CD4-positive, alpha-beta T cell treated with Interleukin-6 for 4 hours (primary cell): ENCODE measurements at places on chromosomes 1 and 21.

DNA sequence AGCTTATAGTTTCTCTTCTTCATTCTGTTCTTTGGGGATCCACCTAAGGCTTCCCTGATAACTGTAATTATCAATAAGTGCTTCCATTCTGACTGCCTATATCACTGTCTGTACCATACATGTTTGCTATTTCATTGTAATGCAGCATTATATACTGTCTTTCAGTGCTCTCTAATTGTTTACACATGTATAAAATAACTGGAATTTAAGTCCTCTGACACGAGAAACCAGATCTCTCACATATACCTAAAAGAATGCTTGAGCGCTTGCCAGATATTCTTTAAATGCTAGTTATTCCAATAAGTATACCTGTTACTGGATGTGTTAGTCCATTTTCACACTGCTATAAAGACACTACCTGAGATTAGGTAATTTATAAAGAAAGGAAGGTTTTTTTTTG lies 34.7 kb downstream of the CELF3 start:
- DNase-seq = no peak

GRCh38 chr1:152179566-152179965 lies 20.5 kb upstream of the RPTN start:
- DNase-seq = no peak

DNA sequence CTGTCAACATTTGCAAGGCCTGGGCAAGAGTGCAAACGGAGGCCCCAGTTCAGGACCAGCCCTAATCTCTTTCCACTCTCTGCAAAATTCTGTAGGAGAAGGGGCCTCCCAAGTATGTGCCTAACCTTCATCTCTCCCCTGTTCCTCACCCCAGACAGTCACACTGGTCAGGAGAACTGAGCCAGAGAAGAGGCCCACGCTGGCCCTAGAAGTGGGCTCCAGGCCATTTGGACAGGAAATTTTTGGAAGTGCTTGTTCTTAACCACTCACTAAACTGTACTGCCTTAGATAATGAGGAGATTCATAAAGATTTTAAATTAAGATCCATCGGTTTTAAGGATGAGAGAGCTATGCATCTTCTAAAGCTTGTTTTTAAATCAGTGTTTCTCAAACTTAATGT lies 129.7 kb upstream of the ADGRL2 start:
- DNase-seq = no peak

DNA sequence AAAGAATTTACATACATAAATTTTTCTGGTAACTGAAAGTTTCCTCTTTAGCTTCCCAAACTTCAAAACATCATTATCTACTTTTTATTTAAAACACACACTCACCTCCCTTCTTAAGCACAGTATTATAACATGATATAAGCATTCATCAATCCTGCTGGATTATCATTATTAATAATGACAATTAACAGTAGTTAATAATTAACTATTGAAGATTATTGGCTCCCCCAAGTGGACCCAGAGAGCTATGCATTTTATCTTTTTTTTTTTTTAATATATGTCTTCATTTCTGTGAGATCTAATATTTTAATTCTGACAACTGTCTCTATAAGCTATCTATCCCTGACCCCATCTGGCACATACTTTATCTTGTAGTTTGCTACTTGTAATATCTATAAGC lies 252.1 kb upstream of the CACYBP start:
- DNase-seq = no peak

- no peak for DNase-seq
Measured at GRCh38 chr1:21626921-21627339, 42.2 kb downstream of the RAP1GAP start.

DNA sequence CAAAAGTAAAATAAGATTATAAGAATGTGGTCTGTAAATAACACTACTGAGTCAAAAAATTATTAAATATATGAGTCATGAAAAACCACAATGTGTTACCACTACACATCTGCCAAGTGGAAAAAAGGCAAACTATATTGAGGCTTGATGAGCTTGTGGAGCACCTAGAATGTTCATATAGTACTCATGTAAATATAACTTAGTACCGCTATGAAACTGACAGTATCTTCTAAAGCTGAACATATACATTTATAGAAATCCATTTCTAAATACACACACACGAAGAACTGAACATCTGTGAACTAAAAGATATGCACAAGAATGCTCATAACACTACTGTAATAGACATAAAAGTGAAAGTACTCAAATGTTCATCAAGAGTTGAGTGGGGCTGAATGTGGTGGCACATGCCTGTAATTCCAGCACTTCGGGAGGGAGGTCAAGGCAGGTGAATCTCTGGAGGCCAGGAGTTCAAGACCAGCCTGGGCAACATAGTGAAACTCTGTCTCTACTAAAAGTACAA lies 18.5 kb upstream of the GBP3 start:
- no peak for DNase-seq

GRCh38 chr1:109135940-109136339 lies 22.0 kb downstream of the ELAPOR1 start:
- no peak for DNase-seq

GRCh38 chr1:77950873-77951272 lies 28.0 kb downstream of the FUBP1 start:
- no peak for DNase-seq
